Anterior cingulate cortex (tissue), 58 donors: ENCODE measurements at places on chromosomes 6 and 20.

DNA sequence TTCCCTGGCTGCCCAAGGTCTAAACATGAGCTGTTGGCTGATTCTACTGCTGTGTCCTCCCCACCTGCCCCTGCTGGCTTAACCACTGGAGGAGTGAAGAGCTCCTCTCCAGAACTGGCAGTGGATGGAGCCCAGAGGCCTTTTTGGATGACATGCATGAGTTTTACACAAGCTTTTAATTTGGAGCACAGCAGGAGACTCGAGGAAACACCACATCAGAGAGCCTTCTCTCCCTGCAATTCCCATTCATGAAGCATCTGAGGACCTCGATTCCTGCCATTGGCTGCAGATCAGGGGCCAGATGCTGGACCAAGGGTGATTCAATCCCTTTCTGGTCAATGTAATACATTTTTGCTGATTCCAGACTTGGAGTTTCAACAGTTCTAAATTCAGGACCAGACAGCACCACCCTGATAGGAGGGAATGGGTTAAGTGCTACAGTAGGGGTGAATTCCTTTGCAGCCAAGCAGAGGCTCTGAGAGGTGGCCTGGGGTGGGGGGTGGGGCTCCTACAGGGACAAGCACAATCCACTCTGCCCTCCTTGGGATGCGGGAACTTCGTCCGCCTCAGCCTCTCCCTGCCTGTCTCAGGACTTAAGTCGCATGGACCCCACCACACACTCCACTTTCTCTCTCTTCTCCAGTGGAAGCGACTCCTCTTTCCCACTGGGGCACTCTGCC, 599 bp upstream of the PSORS1C1 start:
- no peak for DNase-seq

- DNase-seq: no peak
Measured at GRCh38 chr6:103269581-103269980, 1590.1 kb downstream of the HACE1 start.

DNA sequence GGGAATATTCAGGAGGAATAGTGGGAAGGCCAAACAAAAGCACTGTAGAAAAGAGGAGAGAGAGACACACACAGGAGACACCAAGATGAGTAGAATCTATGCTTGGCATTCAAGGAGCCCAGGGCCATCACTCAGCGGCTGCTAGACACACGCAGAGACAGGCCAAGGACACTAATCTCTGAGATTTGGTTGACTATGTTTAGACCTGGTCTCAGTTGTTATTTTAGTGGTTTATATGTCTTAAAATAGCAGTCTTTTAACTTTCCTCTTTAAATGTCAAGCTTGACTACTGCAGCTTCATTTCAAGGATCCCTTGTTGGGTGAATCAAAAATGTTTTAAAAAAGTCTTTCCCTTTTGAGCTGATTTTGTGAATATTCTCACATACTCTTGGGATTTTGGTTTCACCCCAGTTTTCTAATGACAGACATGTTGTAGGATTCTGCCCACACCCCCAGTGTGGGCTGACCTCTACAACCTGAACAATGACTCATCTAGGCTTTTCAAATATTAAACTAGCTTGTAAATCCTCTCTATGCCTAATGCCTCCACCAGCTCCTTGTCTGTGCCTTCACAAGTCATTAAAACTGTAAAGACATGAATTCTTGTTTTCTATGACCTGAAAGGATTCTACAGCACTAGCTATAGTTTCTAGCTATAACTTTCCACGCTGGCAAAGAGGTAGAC, 142.7 kb upstream of the EXOC2 start:
- no peak for DNase-seq

- DNase-seq: no peak
Measured at GRCh38 chr20:46803123-46804020, 91.3 kb upstream of the EYA2 start.

DNA sequence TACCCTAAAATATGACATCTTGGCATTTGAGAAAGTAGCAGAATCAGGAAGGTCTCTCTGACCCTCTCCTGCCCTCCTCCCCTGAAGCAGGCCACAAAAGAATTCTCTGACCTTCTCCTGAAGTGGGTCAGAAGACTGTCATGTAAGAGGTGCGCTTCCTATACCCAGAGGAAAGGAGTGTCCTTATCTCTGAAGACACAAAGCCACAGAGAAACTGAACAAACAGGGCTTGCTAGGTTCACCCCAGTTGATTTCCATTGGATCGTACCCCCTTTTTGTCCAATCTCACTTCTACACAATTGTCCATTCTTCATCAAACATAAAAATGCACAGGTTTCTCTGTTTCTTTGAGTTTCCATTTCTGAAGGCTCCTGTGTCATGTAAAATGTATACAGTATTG, 272.0 kb upstream of the SOX4 start:
- DNase-seq: no peak

GRCh38 chr6:74570044-74570443, 635.8 kb downstream of the COL12A1 start:
- DNase-seq: no peak

DNA sequence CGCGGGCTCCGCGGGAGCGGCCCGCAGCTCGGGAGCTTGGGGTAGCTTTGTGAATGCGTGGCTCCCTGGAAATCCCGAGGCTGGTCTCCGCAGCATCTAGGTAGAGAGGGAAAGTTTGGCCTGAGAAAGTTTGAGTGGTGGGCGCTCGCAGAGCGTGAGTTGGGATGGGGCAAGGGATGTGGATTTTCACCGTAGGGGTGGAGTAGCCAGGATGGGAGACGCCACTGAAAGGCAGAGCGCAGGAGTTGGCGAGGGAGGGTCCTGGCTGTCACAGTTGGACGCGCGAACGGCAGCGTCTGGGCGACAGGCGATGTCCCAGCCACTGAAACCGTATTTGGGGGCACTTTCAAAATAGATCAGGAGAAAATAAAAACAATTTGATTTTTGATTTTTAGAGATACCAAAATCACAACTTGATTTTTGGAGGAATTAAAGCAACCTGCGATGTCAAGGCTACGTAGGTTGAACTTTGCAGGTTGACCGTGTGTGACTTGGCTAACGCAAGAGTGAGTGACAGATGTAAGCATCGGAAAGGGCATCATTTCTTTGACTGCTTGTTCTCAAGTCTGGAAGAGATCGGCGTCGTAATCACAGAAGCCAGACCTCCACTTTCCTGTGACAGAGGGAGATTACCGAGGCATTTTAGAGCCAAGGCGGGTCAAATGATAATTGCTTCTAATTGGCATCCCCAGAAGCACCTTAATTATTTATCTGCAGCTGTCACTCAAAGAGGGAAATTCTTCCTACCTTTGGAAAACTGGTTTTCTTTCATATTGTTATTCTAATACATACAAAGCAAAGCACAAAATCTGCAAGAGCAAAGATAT, 646 bp downstream of the HEY2 start:
- no peak for DNase-seq

DNA sequence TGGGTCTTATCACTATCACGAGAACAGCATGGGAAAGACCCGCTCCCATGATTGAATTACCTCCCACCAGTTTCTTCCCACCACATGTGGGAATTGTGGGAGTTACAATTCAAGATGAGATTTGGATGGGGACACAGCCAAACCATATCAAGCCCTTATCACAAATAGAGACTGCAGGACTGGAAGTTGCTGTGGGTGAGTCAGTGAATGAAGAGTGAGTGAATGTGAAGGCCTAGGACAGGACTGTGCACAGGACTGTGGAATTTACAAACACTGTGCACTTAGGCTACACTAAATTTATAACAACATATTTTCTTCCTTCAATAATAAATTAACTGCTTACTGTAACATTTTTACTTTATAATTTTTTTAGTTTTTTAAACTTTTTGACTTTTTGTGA, 30.2 kb upstream of the BCAS1 start:
- DNase-seq: no peak
